Naive thymus-derived CD4-positive, alpha-beta T cell (primary cell): ENCODE measurements at places on chromosomes 2 and 18.

DNA sequence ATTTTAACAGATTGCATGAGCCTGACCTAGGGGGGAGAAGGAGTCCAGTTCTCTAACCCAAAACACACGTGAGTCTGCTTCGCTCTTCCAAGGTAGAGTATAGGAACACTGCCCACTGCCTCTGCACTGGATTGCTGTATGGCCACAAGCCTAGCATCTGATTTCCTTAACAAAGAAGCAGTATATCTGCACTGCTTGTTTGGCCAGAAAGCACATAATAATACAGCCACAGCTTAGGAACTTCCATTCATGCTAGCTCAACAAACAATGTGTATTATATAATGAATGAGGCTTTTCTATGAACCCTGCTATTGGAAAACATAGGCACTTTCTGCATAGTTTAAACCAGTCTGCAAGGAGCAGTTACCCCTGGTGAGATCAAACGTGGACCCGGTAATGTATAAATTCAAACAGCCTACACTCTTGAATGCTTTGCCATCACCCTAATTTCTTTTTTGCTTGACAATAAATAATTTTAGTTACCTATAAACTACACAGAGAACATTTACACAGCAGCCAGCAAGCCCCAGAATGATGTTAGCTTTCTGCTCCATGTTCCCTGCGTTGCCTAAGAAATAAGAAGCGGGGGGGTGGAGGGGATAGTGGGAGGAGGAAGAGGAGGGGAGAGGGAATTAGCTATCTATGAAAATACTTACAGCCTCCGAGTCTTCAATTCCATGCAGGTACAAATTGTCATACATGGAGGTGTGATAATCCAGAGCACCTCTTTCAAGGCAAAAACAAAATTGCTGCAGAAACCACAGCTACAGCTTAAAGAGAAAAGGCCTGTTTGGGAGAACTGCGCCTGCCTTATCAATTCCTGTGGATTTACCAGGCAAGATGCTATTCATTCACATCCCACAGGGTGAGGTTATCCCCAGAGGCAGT lies 125.6 kb downstream of the CACNB4 start:
- DNase-seq = no peak

GRCh38 chr2:59968441-59968840 lies 585.0 kb downstream of the BCL11A start:
- no peak for DNase-seq

- DNase-seq = no peak
Observed at GRCh38 chr2:72014831-72015230, 132.8 kb downstream of the CYP26B1 start.

GRCh38 chr18:54358495-54359040 lies 862 bp downstream of the C18orf54 start:
- no peak for DNase-seq

GRCh38 chr2:18402-19271 lies 27.7 kb downstream of the FAM110C start:
- no peak for DNase-seq

- DNase-seq = no peak
Observed at GRCh38 chr2:175074478-175074877, 69.3 kb upstream of the CHN1 start.

DNA sequence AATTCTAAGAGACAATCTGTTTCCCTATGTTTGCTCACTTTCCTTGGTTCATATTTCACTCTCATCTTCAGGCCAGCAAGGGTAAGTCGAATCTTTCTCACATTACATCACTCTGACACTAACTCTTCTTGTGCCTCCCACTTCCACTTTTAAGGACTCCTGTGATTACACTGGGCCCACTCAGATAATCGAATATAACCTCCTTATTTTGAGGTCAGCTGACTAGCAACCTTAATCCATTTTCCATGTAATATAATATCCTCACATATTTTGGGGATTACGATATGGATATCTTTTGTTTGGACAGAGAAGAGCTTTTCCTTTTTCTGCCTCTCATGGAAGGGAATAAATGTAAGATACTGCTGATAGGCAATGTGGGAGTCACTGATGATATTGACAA lies 2015.7 kb upstream of the LRRTM1 start:
- DNase-seq = no peak

GRCh38 chr2:12819721-12820120 lies 103.0 kb downstream of the TRIB2 start:
- no peak for DNase-seq
